Activated T-cell treated with anti-CD3 and anti-CD28 coated beads, Interleukin-2, amount 50 U/mL, for 48 hours (primary cell): ENCODE measurements at places on chromosomes 16 and 17.

- no peak for DNase-seq
These were observed 39.5 kb upstream of the CIBAR2 start for GRCh38 chr16:85151603-85152413.

GRCh38 chr17:66008680-66009079 lies 183.3 kb downstream of the CEP112 start:
- no peak for DNase-seq

DNA sequence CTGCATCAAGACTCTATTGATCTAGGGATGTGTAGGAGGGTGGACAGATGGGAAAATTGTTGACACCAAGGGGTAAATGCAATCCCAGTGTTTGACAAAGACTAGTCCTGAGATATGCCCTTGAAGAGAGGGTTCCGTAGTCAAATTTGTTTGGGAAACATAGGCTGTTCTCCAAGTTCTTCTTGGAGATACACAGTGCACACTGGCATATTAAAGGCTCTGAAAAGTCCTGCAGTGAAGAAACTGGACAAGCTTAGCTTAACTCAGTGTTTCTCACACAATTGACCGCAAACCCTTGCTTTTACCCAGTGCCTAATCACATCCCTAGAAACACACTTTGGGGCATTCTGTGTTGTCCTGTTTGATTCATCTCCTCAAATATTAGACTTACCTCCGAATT lies 10.8 kb downstream of the DHRS7C start:
- no peak for DNase-seq

GRCh38 chr16:11254913-11255736 lies 879 bp downstream of the SOCS1 start:
- DNase-seq = peak; percentile 73

- no peak for DNase-seq
These were observed 49.2 kb downstream of the IRF8 start for GRCh38 chr16:85948138-85948509.

GRCh38 chr17:80890196-80890920 lies 101.3 kb upstream of the CHMP6 start:
- DNase-seq = no peak

GRCh38 chr17:28412099-28412498 lies 6.1 kb upstream of the SLC46A1 start:
- DNase-seq = no peak

- DNase-seq = no peak
These were observed at the start of gene ADAM11 for GRCh38 chr17:44758414-44759085. Gene ADAM11, plus strand, starts transcription at chr17:44758988. Its CDS starts 212 bp downstream, at chr17:44759200.

GRCh38 chr16:84563786-84564420 lies 54.0 kb downstream of the COTL1 start:
- no peak for DNase-seq

DNA sequence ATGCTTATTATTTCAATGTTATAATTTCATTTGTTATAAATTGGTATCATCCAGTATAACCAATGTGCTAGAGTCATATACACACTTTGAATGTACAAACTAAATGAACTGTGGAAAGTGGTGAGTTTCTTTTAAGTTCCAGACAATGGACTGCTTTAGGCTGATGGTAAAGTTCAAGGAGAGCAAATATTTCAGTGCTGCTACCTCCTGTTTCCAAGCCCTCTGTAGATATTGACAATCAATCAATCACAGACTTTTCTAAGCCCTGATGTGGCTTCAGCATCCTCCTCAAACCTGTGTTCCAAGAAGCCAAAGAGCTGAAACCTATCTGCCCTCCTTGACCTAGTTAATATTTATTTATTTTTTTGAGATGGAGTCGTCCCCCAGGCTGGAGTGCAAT lies 28.2 kb upstream of the SREBF1 start:
- DNase-seq = no peak

- no peak for DNase-seq
These were observed 65.4 kb downstream of the C16orf78 start for GRCh38 chr16:49439050-49439449.

GRCh38 chr17:57671667-57672632 lies 73.1 kb downstream of the CCDC182 start:
- DNase-seq = peak; percentile 81

DNA sequence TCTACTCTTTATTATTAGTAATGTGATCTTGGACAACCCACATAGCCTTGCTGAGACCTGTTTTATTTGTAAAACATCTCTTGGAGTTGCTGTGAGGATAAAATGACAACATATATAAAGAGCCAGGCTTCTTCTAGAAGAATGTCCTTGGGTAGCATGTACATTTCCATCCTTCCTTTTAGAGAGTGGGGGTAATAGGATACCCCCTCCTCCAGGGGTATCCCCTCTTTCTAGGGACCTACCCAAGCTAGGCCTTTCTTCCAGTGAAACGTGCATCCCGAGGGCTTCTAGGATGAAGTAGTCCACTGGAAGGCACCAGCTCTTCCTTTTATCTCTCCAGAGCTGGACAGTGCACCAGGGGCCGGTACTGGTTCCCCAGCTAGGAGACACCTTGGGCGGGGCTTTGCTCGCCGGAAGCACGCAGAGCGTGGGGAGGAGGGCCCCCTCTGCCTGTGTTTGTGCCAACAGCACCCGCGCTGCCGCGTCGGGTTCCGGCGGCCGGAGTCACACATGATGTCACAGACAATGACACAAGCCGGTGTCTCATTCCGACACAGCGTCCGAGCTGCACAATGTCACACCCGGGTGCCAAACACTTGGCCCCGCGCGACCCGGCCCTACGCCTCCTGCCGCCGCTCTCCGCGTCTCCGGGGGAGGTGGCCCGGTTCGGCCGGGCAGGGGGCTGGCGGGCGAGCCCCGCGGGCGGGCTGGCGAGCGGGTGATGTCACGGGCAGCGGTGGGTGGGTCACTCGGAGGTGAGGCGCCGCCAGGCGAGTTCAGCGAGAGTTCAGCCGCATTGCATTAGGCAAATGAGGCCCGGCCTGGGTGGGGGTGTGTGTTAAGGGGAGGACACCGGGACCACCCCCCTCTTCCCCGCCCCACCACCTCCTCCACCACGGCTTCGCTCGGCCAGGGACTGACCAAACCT lies 23.4 kb downstream of the GJD3 start:
- peak; percentile 91 for DNase-seq

DNA sequence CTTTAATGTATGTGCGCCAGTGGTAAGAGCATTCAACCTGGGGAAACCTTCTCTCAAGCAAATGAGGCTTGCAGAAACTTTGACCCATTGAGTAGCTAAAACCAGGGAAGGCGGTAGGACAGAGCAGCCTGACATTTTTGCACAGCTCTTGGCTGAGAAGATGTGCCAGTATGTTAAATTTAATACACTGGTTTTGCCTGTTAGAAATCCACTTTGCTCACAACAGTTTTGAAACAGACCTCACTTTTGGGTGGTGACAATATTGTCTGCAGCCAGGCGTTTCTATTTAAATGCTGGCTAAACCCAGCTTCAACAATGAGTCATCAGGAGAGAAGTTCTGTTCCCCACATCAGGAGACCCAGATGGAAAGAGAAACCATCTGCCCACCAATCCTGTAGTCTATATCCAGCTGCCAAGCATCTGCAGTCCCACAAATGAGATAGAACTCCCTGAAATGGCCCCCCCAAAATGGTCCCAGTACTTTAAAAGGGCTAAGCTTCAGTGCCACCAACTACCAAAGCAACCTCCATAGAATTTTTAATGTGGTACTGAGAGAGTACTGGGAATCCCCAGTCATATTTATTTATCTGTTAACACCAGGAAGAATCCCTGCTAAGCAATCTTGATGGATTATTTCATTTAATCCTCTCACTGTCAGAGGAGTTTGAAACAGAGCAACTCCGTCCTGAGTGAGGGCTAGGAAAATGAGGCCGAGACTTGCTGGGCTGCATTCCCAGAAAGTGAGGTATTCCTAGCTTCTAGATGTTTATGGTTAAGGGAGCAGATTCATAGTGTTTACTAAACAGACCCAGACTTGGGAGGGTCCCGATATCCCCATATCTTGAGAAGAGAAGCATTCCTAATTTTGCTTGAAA lies 29.0 kb upstream of the CLEC3A start:
- no peak for DNase-seq

GRCh38 chr17:68600931-68601564 lies at the start of gene FAM20A:
Gene FAM20A, minus strand, starts transcription at chr17:68601367. Its CDS starts 701 bp downstream, at chr17:68600666.
- DNase-seq = peak; percentile 26

- no peak for DNase-seq
These were observed 39.7 kb upstream of the GHDC start for GRCh38 chr17:42233994-42234393.

DNA sequence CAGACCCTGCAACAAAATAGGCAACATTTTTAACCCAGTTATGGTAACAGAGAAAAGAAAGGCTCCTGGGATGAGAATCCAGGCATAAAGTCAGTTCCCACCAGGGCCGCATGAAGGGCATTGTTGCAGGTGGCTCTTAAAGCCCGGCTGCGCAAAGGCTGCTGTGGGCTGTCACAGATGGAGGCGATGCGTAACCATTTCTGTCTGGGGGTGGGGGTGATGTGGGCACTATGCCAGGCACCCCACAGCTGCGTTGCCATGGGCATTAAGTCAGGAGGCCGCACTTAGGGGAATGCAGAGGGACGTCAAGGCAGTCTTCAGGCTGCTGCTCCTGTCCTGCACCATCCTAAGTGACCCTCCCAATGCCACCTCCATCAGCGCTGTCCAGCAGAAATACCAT lies 228.4 kb downstream of the CPPED1 start:
- no peak for DNase-seq

DNA sequence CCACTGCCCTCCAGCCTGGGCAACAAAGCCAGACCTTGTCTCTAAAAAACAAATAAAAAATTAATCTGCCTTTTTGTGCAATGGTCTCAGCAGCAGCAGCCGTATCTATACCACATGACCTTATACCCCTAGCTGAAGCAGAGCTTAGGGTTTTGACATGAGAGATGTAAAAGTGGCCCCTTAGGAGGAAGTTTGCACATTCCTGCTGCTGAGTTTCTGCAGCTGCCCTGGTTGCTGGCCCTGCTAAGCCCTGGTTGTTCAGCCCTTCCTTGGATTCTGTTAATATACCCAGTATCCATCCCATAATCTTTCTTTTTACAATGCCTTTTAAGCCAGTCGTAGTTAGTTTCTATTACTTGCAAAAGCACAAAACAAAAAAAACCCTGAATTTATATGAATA lies 33.0 kb upstream of the PRKCB start:
- no peak for DNase-seq

DNA sequence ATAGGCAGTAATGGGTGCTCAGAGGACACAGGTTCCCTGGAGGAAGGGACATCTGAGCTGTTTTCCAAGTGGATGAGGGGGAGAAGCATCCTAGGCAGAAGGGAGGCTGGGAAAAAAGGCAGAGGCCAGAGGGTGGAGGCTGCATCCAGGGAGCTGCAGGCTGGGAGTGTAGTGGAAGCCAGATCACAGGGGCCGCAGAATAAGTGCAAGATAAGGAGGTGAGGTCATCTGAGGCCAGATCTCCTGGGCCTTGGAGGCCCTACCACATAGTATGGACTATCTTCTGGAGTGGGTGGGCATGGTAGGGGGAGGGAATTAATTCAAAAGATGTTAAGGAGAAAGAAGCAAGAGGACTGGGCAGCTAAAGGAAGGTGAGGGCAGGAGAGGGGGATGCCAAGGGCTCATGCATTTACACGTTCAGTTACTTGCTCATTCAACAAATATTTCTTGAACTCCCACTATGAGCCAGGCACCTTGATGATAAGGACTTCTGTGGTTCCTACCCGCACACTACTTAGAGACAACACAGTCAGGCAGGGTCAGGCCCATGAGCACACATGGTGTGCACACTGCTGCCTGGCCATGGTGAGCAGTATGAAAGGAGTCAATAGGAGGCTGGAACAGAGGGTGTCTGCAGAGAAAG lies 2.4 kb upstream of the RIPOR1 start:
- DNase-seq = no peak

- DNase-seq = no peak
These were observed 26.9 kb upstream of the CDH1 start for GRCh38 chr16:68710211-68710610.

DNA sequence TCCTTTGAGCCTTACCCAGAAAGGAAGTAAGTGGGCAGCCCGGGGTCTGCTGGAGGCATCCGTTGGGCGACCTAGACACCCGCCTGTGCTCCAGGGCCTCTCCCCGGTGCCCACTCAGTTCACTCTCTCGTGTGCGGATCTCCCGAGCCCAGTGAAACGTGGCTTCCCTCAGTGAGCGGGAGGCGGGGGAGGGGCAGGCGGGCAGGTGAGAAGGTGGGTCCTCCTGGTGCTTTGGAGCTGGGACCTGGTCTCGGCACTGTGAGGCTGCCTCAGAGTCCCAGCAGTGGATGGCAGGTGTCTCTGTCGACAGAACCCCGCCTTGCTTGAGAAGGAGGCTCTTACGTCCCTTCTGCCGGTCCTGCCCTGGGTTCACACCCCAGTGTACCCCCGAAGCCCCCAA lies 8.0 kb downstream of the ZNF276 start:
- peak; percentile 16 for DNase-seq

DNA sequence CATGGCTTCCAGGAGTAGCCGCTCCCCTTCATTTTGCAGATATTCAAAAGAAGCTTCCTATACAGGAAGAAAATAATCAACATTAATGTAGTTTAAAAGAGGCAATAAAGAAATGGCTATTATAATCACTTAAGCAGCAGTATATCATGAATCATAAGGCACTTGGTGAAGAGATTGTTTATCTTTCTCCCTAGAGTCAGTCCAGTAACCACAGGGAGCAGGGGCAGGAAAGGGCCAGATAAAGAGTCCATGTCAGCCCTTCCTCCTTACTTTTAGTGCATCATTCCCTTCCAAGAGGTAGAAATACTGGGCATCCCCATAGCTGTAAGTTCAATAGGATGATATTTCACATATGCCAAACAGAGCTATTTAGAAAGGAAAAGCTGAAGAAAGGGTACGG lies 184.6 kb upstream of the C17orf78 start:
- no peak for DNase-seq

GRCh38 chr17:69143151-69143550 lies 1.5 kb upstream of the ABCA6 start:
- DNase-seq = no peak

- DNase-seq = no peak
These were observed 1279.0 kb upstream of the CDH8 start for GRCh38 chr16:63315229-63315628.

- DNase-seq = no peak
These were observed 147.8 kb downstream of the NTN1 start for GRCh38 chr17:9169116-9169515.

DNA sequence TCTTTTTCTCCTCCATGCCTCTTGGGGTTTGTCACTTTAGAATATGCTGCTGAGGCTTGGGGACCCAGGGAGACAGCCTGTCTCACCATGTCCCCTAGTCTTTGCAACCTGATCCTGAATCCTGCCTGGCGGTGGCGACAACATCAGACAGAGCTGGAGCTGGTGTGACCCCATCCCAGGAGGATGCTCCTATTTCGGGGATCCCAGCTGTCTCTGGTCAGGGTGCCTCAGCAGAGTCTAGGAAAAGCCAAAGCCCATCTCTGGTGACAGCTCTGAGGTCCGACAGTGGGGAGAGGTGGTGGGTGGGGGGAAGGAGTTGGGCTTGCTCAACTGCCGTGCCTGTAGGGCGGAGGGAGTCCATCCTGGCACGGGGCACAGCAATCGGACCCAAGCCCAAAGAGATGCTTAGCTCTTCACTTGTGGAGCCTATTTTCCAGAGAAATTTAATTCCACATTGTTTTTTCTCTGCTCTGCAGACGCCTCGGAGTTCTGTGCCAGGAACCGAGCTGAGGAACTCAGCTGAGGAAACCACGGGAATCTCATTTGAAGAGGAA lies 10.3 kb upstream of the TNS4 start:
- no peak for DNase-seq
